ENCODE measurements at places on chromosomes 3 and 15.
A peak's percentile ranks its signal among the peaks of the same experiment; 100 is the strongest.

GRCh38 chr15:64355348-64355943, 527 bp downstream of the CSNK1G1 start:
- peak; percentile 50 for DNase-seq

DNA sequence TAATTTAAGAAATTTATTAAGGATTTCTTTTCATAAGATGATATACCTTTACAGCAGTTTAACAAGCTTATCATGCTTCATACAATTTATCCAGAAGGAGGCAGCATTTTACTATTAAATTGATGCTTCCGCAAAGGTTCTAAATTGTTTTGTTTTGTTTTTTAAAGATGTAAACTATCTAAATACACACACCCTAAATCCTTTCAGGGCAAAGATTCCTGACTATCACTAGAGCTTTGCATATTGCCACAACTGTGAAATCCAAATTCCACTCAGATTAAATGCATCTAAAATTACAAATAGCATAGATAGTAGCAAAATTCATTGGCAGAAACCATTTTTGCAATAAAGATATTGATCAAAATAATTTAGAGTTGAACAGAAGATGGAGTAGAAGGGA, 44.5 kb upstream of the CCNL1 start:
- DNase-seq, result no peak

- DNase-seq, result peak; percentile 48
Measured at GRCh38 chr3:77370413-77370812, 330.5 kb downstream of the ROBO2 start.

DNA sequence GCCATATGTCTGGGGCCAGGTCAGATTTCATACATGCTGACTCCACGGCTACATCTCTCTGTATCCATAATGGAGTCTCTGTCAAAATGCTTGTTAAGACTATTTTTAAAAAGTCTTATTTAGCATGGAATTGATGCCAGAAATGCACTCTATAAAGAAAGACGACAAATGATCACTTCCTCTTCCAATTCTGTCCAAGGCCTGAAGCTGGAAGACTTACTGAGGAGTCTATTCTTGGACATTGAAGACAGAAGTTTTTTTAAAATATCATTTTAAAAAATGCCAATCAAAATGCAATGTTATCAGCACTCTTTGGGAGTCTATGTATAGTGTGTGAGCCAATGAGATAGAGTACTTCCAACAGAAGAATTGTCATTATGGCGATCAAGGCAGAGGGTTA, 27.9 kb upstream of the NMNAT3 start:
- no peak for DNase-seq

DNA sequence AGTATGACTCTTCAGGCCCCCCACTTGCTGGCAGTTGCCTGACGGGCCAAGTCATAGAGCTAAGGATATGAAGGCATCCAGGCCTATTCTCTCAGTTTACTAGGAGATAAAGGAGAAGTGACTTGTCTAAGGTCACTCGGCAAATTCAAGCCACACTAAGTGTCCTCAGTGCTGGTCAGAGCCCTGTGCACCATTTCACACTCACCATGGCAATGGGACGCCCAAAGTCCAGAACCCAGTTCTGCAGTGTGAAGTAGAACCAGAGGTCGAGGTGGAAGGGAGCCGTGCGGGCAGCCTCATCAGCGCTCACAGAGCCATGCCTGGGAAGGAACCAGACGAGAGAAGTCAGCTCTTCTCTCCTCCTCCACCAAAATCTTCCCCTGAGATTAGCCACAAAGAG, 11.2 kb downstream of the CLN6 start:
- no peak for DNase-seq

GRCh38 chr3:134988666-134989065, 193.6 kb downstream of the EPHB1 start:
- no peak for DNase-seq

DNA sequence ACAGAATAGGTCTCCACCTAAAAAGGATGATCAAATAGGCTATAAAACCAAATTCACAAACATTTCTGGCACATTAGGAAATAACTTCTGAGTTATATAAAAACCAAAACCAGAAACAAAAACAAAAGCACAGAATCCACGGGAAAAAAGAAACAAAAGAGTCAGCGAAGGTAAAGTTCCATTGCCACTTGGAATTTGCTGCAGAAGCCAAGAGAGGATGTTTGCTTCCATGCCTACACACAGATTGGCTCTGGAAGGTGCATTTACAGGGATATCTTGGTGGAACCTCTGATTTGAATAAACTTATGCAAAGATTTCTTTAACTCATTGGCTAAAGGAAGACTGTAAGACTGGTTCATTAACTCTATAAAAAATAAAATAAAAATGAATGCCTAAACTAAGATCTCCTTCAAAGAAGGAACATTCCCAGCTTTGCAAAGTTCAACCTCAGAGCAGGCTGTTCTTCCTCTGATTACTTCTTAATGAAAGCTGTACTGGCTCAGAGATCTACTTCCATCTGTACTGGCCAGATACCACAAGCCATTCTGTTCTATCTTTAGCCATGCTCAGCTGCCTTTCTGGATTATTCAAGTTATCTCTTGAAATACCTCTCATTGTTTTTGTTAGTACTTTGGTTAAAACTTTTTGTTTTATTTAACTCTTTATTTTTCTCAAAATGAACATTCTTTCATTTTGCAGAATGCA, 537.5 kb upstream of the CCDC54 start:
- DNase-seq, result no peak

DNA sequence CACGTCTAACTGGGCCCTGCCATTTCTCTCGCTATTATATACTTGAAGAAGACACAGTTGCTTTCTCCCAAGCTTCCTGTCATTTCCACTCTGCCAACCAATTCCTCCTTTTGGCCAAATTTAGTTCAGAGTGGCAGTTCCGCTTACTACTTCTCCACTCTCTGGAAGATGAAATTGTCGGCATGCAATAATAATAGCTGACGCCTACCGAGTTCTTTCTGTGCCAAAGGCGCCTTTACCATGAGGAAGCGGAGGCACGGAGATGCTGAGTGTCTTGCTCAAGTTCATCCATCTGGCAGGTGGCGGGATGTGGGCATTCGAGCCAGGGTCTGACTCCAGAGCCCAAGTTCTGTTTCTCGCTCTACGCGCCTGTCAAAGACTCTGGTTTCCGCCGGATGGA, 14.6 kb upstream of the NRROS start:
- no peak for DNase-seq

DNA sequence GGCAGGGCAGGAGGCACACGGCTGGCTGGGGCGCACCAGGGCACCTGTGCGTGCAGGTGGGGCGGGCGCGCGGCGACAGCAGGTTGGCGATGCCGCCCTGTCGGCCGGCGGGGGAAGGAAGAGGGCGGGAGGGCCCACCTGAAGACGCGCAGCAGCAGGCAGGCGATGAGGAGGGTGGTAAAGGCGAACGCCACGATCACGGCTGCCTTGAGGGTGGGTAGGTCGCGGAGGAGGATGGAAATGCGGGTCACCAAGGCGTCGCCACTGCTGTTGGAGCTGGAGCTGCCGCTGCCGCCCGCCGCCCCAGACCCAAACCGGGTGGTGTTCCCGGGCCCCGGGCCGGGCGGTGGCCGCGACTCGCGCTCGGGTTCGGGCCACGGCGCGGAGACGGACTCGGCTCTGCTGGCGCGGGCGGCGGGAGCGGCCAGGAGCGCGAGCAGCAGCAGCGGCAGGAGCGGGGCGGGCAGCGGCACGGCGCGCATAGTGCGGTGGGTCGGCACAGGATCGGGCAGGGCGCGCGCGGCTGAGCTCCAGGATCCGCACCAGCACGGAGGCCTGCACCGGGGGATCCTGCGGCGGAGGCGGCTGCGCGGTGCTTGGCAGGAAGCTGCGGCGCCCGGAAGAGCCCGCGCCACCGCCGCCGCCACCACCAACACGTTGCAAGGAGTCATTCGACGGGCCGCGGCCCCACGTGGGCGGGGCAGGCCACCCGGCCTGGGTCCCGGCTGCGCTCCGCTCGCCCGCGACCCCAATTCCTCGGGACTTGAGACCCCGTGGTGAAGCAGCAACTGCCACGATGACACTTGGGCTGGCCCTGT, at the start of gene FAM174B:
FAM174B (minus strand) TSS at position 598 of the 818 bp plus-strand sequence.
- peak; percentile 71 for DNase-seq

DNA sequence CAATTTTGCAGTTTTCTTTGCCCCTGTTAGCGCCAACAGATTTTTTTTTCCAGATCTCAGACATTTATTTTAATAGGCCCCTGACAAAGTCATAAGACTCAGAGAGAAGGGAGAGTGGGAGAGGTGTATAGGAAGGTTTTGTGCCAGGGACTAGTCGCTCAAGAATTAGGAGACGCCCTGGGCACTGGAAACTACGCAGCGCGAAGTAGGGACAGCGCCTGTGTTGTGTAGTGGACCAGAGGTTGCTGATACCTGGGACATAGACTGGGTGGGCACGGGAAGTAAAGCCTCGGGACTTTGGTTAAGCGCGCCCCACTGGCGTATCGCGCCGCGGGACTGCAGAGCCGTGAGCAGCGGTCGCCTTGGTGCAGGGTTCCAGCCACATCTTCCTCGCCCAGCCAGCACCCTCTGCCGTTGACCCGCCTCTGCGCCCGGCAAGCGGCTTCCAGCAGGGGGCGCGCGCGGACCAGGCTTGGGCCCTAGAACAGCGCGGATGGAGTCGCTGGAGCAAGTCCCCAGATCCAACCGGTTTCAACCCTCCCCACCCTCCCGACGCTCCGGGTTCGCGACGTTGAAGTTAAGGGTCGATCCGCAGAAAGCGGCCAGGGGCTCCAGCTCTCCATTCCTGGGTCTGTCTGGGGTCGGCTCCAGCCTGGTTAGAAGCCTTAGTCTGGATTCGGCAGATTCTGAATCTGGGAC, 3.0 kb upstream of the ISLR2 start:
- DNase-seq, result peak; percentile 96

DNA sequence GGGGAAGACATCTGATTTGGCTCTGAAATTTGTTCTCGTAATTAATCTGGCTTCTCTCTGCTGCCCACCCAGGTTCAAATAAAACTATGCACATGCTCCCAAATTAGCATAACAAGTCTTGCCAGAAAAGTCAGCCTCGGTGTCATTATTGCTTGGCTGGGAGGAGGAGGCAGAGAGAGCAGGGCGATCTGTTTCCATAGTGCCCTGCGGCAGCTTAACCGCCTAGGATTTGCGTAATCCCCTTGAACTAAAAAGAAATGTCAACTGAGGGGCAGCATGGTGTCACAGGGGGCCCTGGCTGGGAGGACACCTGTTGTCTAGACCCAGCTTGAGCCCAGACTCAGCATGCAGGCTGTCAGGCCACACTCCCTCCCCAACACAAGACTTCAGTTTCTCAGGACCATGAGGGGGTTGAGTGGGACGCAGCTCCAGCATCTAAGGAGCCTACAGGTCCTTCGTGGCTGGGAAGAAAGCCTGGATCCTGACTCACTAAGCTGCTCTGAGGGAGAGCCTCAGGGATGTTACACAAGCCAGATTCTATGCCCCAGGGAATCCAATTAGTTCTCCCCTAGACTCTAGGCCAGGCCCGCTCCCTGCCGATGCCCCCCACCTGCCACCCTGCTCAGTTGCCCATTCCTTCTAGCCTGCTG, 17.3 kb downstream of the MRPS11 start:
- DNase-seq, result no peak

GRCh38 chr3:148746053-148746452, 48.4 kb downstream of the AGTR1 start:
- no peak for DNase-seq

DNA sequence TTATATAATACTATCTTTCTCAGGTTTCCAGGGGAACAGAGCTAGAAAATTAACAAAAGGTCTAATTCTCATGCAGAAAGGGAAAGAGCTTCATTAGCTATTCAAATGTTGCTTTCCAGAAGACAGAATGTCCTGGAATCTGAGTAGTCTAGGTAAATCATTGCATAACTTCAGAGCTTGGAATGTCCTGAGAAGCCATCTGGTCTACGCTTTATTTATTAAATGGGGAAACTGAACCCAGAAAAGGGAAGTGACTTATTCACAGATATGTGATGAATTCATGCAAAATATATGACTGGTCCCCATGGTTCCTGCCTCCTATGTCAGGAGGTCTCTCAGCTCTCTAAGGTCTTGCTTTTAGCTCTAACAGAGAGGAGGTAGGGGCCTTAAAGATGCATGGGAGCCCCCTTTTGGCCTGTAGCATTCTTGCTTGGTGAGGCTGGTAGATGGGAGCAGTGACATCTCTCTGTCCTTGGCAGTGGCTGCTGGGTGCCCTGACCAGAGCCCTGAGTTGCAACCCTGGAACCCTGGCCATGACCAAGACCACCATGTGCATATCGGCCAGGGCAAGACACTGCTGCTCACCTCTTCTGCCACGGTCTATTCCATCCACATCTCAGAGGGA, 99.2 kb downstream of the CEMIP start:
- DNase-seq, result no peak

DNA sequence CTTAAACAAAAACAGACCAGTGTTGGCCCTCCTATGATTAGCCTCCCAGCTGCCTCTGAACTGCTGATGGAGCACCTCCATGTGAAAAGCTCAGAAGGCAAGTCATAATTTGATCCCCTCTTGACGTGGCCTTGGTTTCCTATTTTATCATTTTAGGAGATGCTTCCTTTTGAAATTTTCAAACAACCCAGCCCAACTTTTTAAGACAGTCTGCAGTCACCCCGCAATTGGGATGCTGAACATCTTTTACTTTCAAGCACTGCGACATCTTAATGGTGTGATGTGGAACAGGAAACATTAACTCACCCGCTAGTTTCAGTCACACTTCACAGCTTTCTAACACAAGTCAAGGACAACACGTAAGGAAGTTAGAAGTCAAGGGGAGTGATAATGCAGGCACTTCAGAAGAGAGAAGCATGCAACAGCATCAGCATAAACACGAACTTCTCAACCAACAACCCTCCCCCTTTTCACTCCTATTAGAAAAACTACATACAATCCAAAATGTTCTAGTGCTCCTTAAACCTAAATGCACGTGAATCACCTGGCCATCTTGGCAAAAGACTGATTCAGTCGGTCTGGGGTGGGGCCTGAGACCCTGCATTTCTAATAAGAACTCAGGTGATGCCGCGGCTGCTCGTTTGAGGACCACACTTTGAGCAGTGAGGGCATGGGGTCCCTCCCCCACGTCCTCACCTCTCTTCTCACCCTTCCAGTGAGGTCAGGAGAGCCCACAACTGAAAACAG, 161.5 kb downstream of the FOXP1 start:
- DNase-seq, result no peak

GRCh38 chr3:72009851-72010443, 225.0 kb upstream of the PROK2 start:
- DNase-seq, result no peak

GRCh38 chr3:66425032-66425431, 75.8 kb downstream of the LRIG1 start:
- no peak for DNase-seq

GRCh38 chr15:67240235-67241131, 14.0 kb downstream of the AAGAB start:
- DNase-seq, result no peak

Data from right forelimb (tissue), 1 donor.